Left lobe of liver (tissue), 2 donors: ENCODE measurements at places on chromosomes 4 and X. TPM values are rescaled to one million over a fixed set of nuclear protein-coding genes. Genes with fewer than 3 reads are reported as not detected.

The HPGD gene
- total RNA-seq = 84.3 TPM

The ARR3 gene
- not detected for total RNA-seq

The AKAP17A gene
- 35.6 TPM for total RNA-seq

The COX7B2 gene
- total RNA-seq = not detected

The PGK1 gene
- 158 TPM for total RNA-seq

The XAGE2 gene
- total RNA-seq = not detected

The GALNT7 gene
- total RNA-seq = 0.65 TPM

The SPON2 gene
- 54.3 TPM for total RNA-seq

The USP17L13 gene
- total RNA-seq = not detected

The GRPR gene
- total RNA-seq = not detected

The DOCK11 gene
- 2.1 TPM for total RNA-seq

The TMSB15B gene
- 0.28 TPM for total RNA-seq

The MAGEB16 gene
- total RNA-seq = not detected

The STARD8 gene
- 10.6 TPM for total RNA-seq

The DRP2 gene
- not detected for total RNA-seq

The PLAC1 gene
- not detected for total RNA-seq

The CT83 gene
- total RNA-seq = not detected

The COL4A6 gene
- 0.08 TPM for total RNA-seq

The AFM gene
- total RNA-seq = 208 TPM

The F9 gene
- 380 TPM for total RNA-seq

The SPIN4 gene
- total RNA-seq = 0.98 TPM

The TCEAL7 gene
- 0.28 TPM for total RNA-seq

The NXF2B gene
- not detected for total RNA-seq

The BTK gene
- 1.3 TPM for total RNA-seq

The C1QTNF7 gene
- 0.45 TPM for total RNA-seq

The NSG1 gene
- 0.13 TPM for total RNA-seq

The FNIP2 gene
- total RNA-seq = 60.8 TPM

The CPEB2 gene
- total RNA-seq = 13.8 TPM

The OPRPN gene
- total RNA-seq = 0.40 TPM

The FHDC1 gene
- total RNA-seq = 0.28 TPM

The PRAF2 gene
- 5.4 TPM for total RNA-seq

The SYTL4 gene
- total RNA-seq = 17.8 TPM

The PROM1 gene
- total RNA-seq = 1.3 TPM

The RASSF6 gene
- 0.23 TPM for total RNA-seq

The MUC7 gene
- total RNA-seq = not detected

The CT55 gene
- not detected for total RNA-seq

The DUX4 gene
- not detected for total RNA-seq

The DGKK gene
- total RNA-seq = not detected

The FABP2 gene
- total RNA-seq = not detected

The GALNTL6 gene
- total RNA-seq = not detected

The CLDN2 gene
- total RNA-seq = 6.0 TPM

The CTAG2 gene
- total RNA-seq = not detected

The USP51 gene
- 0.38 TPM for total RNA-seq

The F11 gene
- 171 TPM for total RNA-seq
